Transverse colon (tissue), 4 donors: ENCODE measurements at places on chromosomes 7 and 10. TPM values are rescaled to one million over a fixed set of nuclear protein-coding genes. Genes with fewer than 3 reads are reported as not detected.

PTN gene
- 4.0 TPM for total RNA-seq

DNA sequence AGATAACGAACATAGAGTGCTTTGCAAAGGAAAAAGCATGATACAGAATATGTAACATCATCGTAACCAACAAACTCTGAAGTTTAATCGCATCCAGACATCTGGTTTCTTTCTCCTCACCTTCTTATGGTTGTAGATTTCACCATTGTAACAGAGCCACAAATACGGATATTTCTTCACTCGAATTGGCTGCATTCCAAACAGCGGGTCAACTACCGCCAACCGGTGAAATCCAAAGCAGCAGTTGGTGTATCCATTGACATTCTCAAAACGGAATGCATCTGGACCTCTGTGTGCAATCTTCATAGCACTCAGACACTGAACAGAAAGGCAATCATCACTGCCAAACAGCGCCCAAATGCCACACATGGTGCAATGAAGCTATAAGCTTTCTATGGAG is 3.4 kb downstream of the ASNS start:
- H3K27me3 ChIP-seq, result no peaks in the 10 kb centered on the region
- H3K4me3 ChIP-seq, result no peak overlapping the region
- no peak for DNase-seq
- no peaks in the 10 kb centered on the region for H3K36me3 ChIP-seq

- peaks cover 26% of the 10 kb centered on the region for H3K4me1 ChIP-seq
- H3K36me3 ChIP-seq, result no peaks in the 10 kb centered on the region
- no peaks in the 10 kb centered on the region for H3K27me3 ChIP-seq
- H3K4me3 ChIP-seq, result no peak overlapping the region
- peak overlapping the region; percentile 15 for H3K27ac ChIP-seq
- no peak for DNase-seq
These were observed 44.0 kb downstream of the CREB3L2 start for GRCh38 chr7:137957887-137958286.

VAX1 gene
- not detected for total RNA-seq

GRCh38 chr10:15526754-15527153 is 155.7 kb upstream of the FAM171A1 start:
- no peak overlapping the region for H3K27ac ChIP-seq
- no peaks in the 10 kb centered on the region for H3K4me1 ChIP-seq
- H3K4me3 ChIP-seq, result no peak overlapping the region
- no peak for DNase-seq
- H3K27me3 ChIP-seq, result no peaks in the 10 kb centered on the region
- no peaks in the 10 kb centered on the region for H3K36me3 ChIP-seq

PLAC9 gene
- 1.7 TPM for total RNA-seq

GRCh38 chr7:123209786-123210185 is 10.0 kb upstream of the SLC13A1 start:
- no peaks in the 10 kb centered on the region for H3K27me3 ChIP-seq
- peak; percentile 21 for DNase-seq
- H3K4me3 ChIP-seq, result no peak overlapping the region
- peaks cover 4% of the 10 kb centered on the region for H3K4me1 ChIP-seq
- no peak overlapping the region for H3K27ac ChIP-seq

LIPF gene
- not detected for total RNA-seq

UTF1 gene
- total RNA-seq, result not detected

GRCh38 chr10:124303662-124304418 is 114.9 kb downstream of the OAT start:
- no peak overlapping the region for H3K4me3 ChIP-seq
- no peak for DNase-seq
- H3K36me3 ChIP-seq, result no peaks in the 10 kb centered on the region
- no peaks in the 10 kb centered on the region for H3K4me1 ChIP-seq

DNA sequence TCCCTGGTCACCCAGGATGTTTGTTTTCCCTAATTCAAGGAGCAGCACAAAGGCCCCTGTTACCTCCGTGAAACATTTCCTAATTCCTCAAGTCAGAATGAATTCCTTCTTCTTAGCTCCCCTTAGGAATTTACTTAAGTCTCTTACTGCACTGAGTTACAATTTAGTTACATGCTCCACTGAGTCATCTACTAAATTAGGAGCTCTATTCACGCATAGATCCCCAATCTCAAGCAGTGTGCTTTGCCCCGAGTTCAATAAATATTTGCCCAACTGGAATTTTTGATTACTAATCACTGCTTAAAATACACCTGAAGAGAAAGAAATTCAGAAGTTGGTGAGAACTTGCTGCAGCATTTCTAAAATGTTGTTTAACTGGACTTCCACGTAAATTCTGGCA is 329.4 kb upstream of the MYO3A start:
- H3K36me3 ChIP-seq, result no peaks in the 10 kb centered on the region
- H3K4me1 ChIP-seq, result no peaks in the 10 kb centered on the region
- no peak overlapping the region for H3K4me3 ChIP-seq
- H3K27me3 ChIP-seq, result no peaks in the 10 kb centered on the region
- no peak for DNase-seq

GRCh38 chr7:131094685-131095084 is 233.0 kb upstream of the MKLN1 start:
- H3K27me3 ChIP-seq, result no peaks in the 10 kb centered on the region
- no peak for DNase-seq
- H3K4me3 ChIP-seq, result no peak overlapping the region
- no peaks in the 10 kb centered on the region for H3K36me3 ChIP-seq

DNA sequence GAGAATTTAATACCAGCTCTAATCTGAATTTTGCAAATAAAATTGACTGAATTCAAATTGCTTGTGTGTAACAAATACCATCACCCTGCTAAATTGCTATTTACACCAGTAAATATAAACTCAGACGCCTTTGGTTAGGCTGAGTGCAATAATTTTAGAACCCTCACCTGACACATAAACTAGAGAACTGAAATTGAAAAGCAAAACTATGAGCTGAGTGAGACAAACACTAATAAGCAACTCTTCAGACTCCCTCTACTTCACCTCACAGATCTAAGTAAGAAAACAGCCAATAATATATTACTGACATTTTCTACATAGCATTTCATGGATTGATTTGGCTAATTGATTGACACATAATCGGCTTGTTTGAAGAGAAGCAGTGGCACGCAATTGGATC is 621.2 kb downstream of the REEP3 start:
- H3K36me3 ChIP-seq, result no peaks in the 10 kb centered on the region
- no peak overlapping the region for H3K27ac ChIP-seq
- DNase-seq, result no peak
- H3K4me3 ChIP-seq, result no peak overlapping the region
- H3K27me3 ChIP-seq, result no peaks in the 10 kb centered on the region
- no peaks in the 10 kb centered on the region for H3K4me1 ChIP-seq

GRCh38 chr10:118102121-118102520 is 55.4 kb upstream of the RAB11FIP2 start:
- no peaks in the 10 kb centered on the region for H3K4me1 ChIP-seq
- no peak for DNase-seq
- no peak overlapping the region for H3K27ac ChIP-seq
- H3K36me3 ChIP-seq, result no peaks in the 10 kb centered on the region

DNA sequence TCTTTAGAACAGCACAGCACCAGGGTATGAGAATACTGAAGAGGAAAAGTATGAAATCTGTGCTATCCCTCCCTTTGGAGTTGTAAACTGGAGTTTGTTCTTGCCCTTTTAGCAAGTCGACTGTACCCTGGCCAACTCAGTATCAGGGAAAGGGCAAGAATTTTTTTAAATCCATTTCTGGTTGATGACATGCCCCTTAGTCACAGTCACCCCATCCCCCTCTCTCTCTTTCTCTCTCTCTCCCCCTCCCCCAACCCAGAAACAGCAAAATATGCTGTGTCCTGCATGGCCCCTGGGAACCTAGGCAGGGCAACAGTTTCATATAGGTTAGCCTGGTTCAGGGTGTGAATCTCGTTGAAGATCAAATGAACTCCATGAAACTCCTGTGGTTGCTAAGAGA is 177.7 kb upstream of the ADO start:
- no peak overlapping the region for H3K4me3 ChIP-seq
- no peaks in the 10 kb centered on the region for H3K4me1 ChIP-seq
- no peaks in the 10 kb centered on the region for H3K36me3 ChIP-seq
- no peak for DNase-seq

DNA sequence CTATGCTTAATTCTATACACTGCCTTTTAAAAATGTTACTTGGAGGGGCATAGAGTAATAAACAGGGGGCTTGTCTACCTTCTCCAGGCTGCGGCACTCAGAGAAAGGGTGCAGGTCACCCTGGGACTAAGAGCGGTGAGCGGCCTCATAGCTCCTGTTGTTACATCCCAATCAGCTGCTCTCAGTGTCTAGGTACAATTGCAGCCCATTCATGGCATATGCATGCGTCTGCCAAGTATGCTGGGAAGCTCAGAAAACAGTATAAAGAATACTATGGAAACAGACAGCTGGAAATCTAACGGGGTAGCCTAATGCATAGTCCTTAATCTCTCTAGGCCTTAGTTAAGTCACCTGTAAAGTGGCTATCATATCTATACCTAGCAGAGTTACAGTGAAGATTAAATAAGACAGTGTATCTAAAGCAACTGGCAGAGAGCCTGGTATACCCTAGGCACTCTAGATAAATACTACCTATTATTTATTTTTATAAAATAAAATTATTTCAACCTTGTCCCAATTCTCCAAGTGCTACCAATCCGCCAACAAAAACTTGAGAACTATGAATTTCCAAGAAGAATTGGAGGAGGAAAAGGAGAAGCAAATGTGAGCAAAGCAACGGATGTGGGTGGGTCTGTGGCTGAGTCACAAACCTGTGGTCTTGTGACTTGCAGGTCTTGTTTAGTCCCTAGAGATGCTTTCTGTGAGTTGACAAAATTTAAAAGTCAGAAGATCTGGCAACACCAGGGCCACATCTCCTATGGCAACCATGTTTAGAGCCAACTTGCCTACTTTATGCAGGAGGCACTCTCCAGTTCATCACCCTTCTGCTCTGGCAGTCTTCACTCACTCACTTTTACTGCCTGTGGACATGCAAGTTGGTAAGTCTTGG is 183.0 kb downstream of the RAPGEF5 start:
- H3K27me3 ChIP-seq, result no peaks in the 10 kb centered on the region
- H3K4me3 ChIP-seq, result no peak overlapping the region
- no peaks in the 10 kb centered on the region for H3K4me1 ChIP-seq
- no peak overlapping the region for H3K27ac ChIP-seq
- DNase-seq, result no peak

DNA sequence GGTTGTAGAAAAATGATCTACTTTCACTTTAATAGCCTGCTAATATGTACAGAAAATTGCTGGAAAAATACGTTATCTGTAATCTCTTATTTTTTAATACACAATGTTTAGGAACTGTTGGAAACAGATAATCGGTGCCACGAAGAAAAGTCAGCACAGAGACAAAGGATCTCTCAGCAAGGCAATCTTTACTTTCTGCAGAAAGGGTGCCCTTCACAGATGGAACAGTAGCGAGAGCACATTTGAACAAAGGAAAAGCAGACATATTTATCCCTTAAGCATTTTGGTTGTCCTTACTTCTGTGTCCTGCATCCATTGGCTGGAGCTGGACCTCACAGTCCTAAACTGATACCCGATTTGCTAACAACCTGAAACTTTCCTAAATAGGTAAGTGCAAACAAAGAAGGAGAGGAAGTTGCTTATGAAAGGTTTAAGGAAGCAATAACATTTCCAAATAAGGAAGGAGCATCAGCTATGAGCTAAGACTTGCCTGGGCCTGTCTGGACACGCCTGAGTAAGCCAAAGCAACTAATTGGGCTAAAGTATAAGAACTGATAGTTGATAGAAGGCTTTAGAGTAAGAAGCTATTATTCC is 640.0 kb downstream of the SH2D4B start:
- no peak for DNase-seq
- H3K36me3 ChIP-seq, result no peaks in the 10 kb centered on the region
- H3K4me1 ChIP-seq, result no peaks in the 10 kb centered on the region
- no peak overlapping the region for H3K27ac ChIP-seq
- no peaks in the 10 kb centered on the region for H3K27me3 ChIP-seq
- no peak overlapping the region for H3K4me3 ChIP-seq

GRCh38 chr7:5701085-5701914 is 80.2 kb downstream of the RNF216 start:
- no peak overlapping the region for H3K4me3 ChIP-seq
- H3K4me1 ChIP-seq, result peaks cover 60% of the 10 kb centered on the region
- DNase-seq, result no peak
- peak overlapping the region; percentile 93 for H3K27ac ChIP-seq
- no peaks in the 10 kb centered on the region for H3K36me3 ChIP-seq

GRCh38 chr7:114217026-114217806 is 197.4 kb upstream of the FOXP2 start:
- H3K36me3 ChIP-seq, result no peaks in the 10 kb centered on the region
- H3K4me1 ChIP-seq, result no peaks in the 10 kb centered on the region
- no peaks in the 10 kb centered on the region for H3K27me3 ChIP-seq
- H3K4me3 ChIP-seq, result no peak overlapping the region
- H3K27ac ChIP-seq, result no peak overlapping the region

GRCh38 chr10:13969792-13970140 is 361.0 kb downstream of the FRMD4A start:
- H3K36me3 ChIP-seq, result no peaks in the 10 kb centered on the region
- H3K27ac ChIP-seq, result no peak overlapping the region
- no peak overlapping the region for H3K4me3 ChIP-seq
- no peaks in the 10 kb centered on the region for H3K27me3 ChIP-seq
- no peaks in the 10 kb centered on the region for H3K4me1 ChIP-seq

- DNase-seq, result no peak
- H3K27me3 ChIP-seq, result no peaks in the 10 kb centered on the region
- no peaks in the 10 kb centered on the region for H3K36me3 ChIP-seq
- H3K4me3 ChIP-seq, result no peak overlapping the region
- no peak overlapping the region for H3K27ac ChIP-seq
- no peaks in the 10 kb centered on the region for H3K4me1 ChIP-seq
These were observed 35.3 kb upstream of the SEMA3C start for GRCh38 chr7:80954191-80954590.

NPY4R2 gene
- 1.6 TPM for total RNA-seq

DNA sequence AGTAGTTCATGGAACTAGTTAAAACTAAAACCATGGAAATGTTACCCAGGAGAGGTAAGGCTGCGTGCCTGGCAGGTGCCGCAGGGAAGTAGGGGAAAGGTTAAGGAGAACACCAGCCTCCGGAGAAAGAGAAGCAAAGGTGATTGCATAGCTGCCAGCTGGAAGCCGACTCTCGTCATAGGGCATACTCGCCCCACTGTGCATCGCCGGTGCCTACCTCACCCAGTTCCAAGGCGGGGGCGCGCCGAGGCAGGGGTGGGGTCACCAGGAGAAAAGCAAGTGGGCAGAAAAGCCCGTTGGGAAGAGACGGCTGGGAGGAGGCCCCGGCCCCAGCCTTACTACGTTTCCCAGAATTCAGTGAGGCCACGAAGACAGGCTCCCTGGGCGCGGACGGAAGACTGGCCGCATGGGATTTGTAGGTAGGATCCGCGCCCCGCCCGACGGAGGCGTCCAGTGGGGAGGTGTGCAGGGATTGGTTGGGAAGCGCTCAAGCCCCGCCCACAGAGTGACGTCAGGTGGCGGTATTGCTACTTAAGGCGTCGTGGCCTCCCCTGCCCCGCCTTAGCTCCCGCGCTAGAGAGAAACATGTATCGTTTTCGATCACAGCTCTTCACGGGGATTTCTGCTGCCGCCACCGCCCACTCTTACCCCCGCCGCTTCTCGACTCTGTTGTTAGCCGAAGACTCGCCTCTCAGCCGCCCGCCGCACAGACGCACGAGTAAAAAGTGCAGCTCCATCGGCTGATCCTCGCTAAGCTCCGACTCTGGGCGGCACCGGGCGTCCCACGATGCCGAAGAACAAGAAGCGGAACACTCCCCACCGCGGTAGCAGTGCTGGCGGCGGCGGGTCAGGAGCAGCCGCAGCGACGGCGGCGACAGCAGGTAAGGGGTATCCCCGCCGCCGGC is at the start of gene IFRD1:
TSS of gene IFRD1 (plus strand) at position 559 of the 905 bp plus-strand sequence. CDS start at position 788, 229 bp downstream.
- peak within 1 kb of the TSS; percentile 95 for H3K4me3 ChIP-seq
- DNase-seq, result peak; percentile 99
- no peaks in the 10 kb centered on the region for H3K27me3 ChIP-seq
- H3K4me1 ChIP-seq, result peaks cover 15% of the 10 kb centered on the region
- no peaks in the 10 kb centered on the region for H3K36me3 ChIP-seq
- H3K27ac ChIP-seq, result peak within 1 kb of the TSS; percentile 96
